Ovary (tissue), 10 donors: ENCODE measurements at places on chromosomes 7 and 10. TPM values are rescaled to one million over a fixed set of nuclear protein-coding genes. Genes with fewer than 3 reads are reported as not detected.

HIP1 gene
- 17.8 TPM for total RNA-seq

DNA sequence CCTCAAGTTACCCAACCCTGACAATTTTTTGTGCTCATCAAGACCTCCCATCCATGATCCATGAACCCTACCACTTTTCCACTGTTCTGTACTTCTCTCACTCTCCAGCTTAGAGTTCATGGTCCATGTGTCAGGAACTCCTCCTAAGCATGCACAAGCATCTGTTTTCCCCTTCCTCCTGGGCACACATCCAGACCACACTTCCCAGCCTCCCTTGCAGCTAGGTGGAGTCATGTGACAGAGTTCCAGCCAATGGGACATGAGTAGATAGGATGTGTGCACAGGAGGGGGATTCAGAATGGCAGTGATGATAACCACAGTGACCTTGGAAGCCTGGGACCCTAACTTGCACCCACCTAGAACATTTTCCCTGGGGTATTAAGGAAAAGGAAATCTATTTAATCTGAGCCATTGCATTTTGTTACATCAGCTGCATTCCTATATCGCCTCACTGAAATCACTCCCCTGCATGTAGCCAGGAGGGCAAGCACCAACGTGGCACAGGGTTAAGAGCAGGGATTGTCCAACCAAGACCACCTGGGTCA is 9.6 kb upstream of the FRMPD2 start:
- H3K27ac ChIP-seq: no peak overlapping the region
- H3K4me1 ChIP-seq: no peaks in the 10 kb centered on the region
- H3K36me3 ChIP-seq: no peaks in the 10 kb centered on the region
- H3K27me3 ChIP-seq: no peaks in the 10 kb centered on the region
- no peak overlapping the region for H3K4me3 ChIP-seq

- peak overlapping the region; percentile 69 for H3K27ac ChIP-seq
- H3K4me3 ChIP-seq: no peak overlapping the region
Measured at GRCh38 chr10:132412316-132413192, 15.6 kb downstream of the PWWP2B start.

NEUROG3 gene
- not detected for total RNA-seq

OR2A42 gene
- 0.25 TPM for total RNA-seq

- DNase-seq: peak; percentile 76
- H3K4me1 ChIP-seq: peaks cover 20% of the 10 kb centered on the region
- no peaks in the 10 kb centered on the region for H3K36me3 ChIP-seq
- peak overlapping the region; percentile 98 for H3K27ac ChIP-seq
Measured at GRCh38 chr7:157337316-157338149, 729 bp downstream of the DNAJB6 start.

- no peaks in the 10 kb centered on the region for H3K27me3 ChIP-seq
- no peaks in the 10 kb centered on the region for H3K4me1 ChIP-seq
- H3K27ac ChIP-seq: no peak overlapping the region
- DNase-seq: no peak
- no peaks in the 10 kb centered on the region for H3K36me3 ChIP-seq
- H3K4me3 ChIP-seq: no peak overlapping the region
Measured at GRCh38 chr7:73822319-73823173, 8.2 kb upstream of the CLDN4 start.

DNA sequence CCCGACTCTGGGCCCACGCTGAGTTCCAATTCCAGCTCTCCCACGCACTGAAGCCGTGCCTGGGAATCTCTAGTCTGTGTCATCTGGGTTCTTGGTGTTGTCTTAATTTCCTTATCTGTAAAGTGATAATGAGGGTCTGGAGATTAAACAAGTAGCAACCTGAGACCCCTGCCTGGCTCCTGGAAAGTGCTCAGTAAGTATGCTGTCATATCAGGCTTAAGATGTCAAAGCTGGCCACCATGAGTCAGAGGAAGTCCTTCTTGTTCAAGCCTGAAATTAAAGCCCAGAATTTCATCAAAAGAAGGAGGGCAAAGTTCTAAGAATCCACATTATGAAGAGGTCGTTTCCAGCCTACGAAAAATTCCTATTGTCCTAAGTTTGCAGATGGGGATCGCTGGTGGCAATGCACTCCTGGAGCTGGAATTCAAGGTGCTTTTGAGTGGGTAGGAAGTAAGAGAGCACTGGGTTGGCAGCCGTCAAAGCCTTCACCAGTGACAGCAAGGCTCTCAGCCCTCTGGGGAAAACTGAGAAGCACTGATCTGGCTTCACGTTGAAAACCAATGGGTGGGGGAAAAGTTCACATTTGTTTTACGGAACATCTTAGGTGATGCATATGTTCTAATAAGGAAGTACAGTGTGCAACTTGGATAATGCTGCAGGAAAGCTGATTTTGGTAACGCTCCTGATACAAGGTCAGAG is 50.3 kb upstream of the NCAPG2 start:
- no peak overlapping the region for H3K27ac ChIP-seq
- H3K4me3 ChIP-seq: no peak overlapping the region
- H3K4me1 ChIP-seq: no peaks in the 10 kb centered on the region
- no peaks in the 10 kb centered on the region for H3K36me3 ChIP-seq
- no peaks in the 10 kb centered on the region for H3K27me3 ChIP-seq
- DNase-seq: no peak

DNA sequence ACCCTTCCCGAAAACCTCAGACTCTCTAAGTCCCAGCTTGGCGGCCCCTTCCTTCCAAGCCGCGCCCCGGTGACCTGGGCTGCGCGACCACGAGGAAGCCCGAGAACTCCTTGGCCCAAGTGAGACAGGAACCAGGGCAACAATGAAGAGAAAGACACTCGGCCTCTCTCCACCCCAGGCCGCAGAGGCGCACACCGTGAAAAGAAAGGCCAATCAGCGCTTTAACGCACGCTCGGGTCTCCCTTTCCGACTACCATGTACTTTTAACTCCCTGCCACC is 166.4 kb upstream of the PPP1R3A start:
- H3K27ac ChIP-seq: peak overlapping the region; percentile 77
- H3K4me3 ChIP-seq: peak overlapping the region; percentile 80
- no peaks in the 10 kb centered on the region for H3K27me3 ChIP-seq
- H3K36me3 ChIP-seq: no peaks in the 10 kb centered on the region

DNA sequence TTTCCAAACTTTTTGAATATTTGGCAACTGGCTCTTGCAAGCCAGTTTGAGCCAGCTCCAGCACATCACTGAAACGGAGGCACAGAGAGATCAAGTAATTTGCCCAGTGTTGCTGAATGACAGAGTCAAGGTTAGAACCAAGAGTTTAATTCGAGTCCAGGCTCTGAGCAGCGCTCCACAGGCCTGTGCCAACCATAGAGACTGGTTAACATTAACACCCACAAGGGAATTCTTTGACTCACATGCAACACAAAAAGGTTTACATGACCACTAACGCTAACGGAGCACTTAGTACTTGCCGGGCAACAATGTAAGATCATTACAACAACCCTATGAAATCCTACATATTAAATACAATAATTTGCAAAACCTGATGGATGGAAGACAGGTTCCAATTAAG is 1.5 kb downstream of the RGS10 start:
- no peak overlapping the region for H3K27ac ChIP-seq
- no peaks in the 10 kb centered on the region for H3K36me3 ChIP-seq
- peaks cover 5% of the 10 kb centered on the region for H3K4me1 ChIP-seq
- no peak for DNase-seq
- no peak overlapping the region for H3K4me3 ChIP-seq

DNA sequence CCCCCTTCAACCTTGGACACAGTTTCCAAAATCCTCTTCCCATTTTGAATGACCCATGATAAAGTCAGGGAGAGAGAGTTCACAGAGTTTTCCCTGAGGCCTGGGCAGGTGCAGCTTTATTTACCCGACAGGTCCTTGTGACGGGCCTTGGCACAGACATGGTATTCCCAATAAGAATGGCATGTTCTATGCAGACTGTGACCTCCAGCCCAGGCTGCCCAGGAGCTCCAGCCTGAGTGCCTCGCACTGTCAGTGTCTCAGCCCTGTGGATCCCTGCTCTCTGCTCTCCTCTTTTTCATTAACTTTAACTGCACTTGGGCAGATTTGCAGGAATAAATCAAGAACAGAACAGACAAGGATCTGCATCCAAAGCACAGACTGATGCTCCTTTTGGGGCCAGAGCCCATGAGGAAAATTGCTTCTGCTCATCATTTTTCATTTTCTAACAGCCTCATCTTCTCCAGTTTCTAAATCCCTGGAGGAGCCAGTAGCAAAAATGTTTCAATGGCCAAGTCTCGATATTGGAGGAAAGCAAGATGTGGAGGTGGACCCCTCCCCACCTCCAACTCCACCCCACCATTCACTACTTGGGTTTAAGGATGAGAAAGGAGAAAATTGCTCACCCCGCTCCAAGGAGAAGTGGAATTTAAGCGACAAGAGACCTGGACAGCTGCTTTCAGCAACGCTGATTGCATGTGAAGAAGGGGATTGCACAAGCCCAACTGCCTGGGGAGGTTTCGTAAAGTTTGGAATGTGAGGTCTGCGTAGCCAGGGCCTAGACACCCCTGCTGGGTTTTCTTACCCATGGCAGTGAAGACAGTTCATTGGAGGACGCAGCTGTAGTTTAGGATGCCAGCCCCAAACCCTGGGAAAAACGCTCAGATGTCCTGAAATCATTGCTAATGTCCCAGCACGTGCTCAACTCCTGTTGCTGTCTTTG is 225.9 kb downstream of the WDR11 start:
- H3K27ac ChIP-seq: no peak overlapping the region
- no peak overlapping the region for H3K4me3 ChIP-seq
- no peaks in the 10 kb centered on the region for H3K27me3 ChIP-seq
- H3K4me1 ChIP-seq: peaks cover 2% of the 10 kb centered on the region

DNA sequence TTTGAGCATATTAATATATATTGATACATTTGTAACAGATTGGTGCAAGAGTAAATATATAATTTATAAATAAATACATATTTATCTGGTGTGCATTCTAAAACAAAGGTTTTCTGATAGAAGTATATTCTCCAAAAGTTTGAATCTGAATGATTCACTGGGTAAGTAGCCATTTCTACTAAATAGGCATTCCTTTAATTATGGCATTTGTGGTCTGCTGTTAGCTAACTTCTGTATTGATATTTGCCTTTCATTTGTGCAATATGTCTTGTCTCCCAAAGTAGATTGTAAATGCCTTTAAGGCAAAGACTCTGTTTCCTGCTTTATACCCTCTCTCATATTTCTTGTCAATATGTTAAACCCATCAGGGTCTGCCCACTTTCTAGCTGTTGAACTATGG is 11.1 kb upstream of the ARID5B start:
- DNase-seq: no peak
- no peaks in the 10 kb centered on the region for H3K27me3 ChIP-seq
- no peaks in the 10 kb centered on the region for H3K36me3 ChIP-seq
- H3K27ac ChIP-seq: no peak overlapping the region
- H3K4me3 ChIP-seq: no peak overlapping the region
- no peaks in the 10 kb centered on the region for H3K4me1 ChIP-seq

SEC31B gene
- total RNA-seq: 11.9 TPM

CCL26 gene
- 9.7 TPM for total RNA-seq

- H3K36me3 ChIP-seq: no peaks in the 10 kb centered on the region
- no peak overlapping the region for H3K27ac ChIP-seq
- no peaks in the 10 kb centered on the region for H3K4me1 ChIP-seq
- no peaks in the 10 kb centered on the region for H3K27me3 ChIP-seq
- no peak overlapping the region for H3K4me3 ChIP-seq
- DNase-seq: no peak
Measured at GRCh38 chr7:84187087-84187805, 7.3 kb downstream of the SEMA3A start.
